NCI-H1105 (cell line): ENCODE measurements at places on chromosomes 5 and 9.

DNA sequence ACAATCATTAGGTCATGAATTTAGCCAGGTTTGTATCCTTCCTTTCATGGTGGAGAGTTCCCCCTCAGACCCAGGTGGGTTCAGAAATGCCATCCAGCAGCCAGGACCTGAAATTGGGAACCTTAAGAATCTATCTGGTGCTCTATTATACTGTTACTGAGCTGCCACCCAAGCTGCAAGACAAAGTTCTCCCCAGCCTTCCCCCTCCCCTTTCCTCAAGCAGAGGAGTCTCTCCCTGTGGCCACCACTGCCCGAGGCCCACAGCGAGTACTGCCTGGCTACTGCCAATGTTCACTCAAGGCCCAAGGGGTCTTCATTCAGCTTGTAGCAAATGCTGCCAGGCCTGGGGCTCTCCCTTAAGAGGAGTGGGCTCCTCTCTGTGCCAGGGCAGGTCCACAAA is 133.8 kb downstream of the TMEM38B start:
- no peak for DNase-seq

- no peak for DNase-seq
Observed at GRCh38 chr9:73434826-73435225, 283.2 kb downstream of the ANXA1 start.

DNA sequence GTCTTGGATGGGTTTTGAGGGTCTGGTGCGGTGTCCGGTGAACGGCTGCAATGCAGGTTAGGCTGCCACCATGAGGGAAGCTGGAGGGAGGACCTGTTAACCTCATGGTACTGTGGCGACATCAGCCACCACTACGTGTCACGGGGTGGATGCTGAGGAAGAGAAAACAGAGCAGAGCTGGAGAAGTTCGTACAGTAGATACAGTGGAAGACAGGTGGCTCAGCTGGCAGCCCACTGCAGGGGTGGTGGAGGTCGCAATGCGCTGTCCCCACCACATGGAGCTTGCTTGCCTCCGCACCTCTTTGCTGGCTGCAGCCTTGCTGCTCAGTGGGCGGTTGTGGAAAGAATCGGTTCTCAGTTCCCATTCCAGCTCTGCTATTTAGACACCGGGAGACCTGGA is 2.8 kb downstream of the DCANP1 start:
- DNase-seq, result no peak

- peak; percentile 61 for DNase-seq
Observed at GRCh38 chr9:38392235-38393127, at the start of gene ALDH1B1. ALDH1B1 (plus strand) TSS chr9:38392702; CDS start chr9:38395749, 3,047 bp downstream.

- DNase-seq, result no peak
Observed at GRCh38 chr5:130720355-130720754, 444.7 kb downstream of the HINT1 start.

GRCh38 chr5:143886651-143887638 is 75.0 kb downstream of the HMHB1 start:
- peak; percentile 73 for DNase-seq

- no peak for DNase-seq
Observed at GRCh38 chr9:124645274-124645673, 125.8 kb downstream of the NR6A1 start.

GRCh38 chr5:173138707-173139106 is 5.6 kb upstream of the BNIP1 start:
- DNase-seq, result no peak
